Epithelial cell of esophagus (primary cell): ENCODE measurements at places on chromosomes 2 and 18.
A peak's percentile ranks its signal among the peaks of the same experiment; 100 is the strongest.

- peak; percentile 80 for DNase-seq
Measured at GRCh38 chr2:223576873-223577272, 25.3 kb downstream of the SCG2 start.

GRCh38 chr2:226772389-226773179, 27.0 kb downstream of the IRS1 start:
- DNase-seq = no peak

DNA sequence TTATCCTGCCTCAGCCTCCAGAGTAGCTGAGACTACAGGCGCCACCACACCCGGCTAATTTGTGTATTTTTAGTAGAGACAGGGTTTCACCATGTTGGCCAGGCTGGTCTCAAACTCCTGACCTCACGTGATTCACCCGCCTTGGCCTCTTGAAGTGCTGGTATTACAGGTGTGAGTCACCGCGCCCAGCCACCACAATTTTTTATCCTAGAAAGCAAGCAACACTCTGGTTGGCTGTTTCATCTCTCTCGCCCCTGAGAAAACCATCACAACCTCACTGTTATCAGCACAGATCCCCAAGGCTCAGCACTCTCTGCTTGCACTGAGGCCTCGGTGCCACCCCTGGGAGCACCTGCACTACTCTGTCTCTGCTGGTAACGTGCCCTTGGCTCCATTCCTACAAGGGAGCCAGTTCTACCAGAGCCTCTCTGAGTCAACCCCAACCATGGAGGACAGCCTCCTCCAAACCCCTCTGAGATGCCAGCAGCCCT, 134.8 kb upstream of the AGAP1 start:
- DNase-seq = peak; percentile 36

DNA sequence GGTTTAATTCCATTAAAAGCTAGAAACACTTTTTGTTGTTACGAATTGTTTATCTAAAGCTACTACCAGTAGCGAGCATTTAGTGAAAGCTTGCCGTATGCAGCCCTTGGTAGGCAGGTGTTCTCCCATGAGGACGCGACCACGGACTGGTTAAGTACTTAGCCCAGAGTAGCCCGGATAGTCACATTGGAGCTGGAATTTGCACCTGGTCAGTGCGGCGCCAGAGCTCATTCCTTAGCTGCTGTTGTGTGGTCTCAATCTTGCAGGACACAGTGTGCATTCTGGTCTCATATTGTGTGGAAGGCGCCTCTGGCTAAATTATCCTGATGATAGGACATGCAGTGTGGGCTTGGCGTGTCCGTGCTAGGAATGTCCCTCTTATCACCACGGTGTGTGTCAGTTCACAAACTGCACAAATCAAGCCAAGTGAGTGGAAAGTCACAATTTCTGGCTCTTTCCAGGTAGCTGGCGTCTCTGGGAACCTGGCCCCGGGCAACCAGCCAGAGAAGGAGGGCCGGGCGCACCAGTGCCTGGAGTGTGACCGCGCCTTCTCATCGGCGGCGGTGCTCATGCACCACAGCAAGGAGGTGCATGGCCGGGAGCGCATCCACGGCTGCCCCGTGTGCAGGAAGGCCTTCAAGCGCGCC, 133.3 kb downstream of the ZNF236 start:
- DNase-seq = no peak

DNA sequence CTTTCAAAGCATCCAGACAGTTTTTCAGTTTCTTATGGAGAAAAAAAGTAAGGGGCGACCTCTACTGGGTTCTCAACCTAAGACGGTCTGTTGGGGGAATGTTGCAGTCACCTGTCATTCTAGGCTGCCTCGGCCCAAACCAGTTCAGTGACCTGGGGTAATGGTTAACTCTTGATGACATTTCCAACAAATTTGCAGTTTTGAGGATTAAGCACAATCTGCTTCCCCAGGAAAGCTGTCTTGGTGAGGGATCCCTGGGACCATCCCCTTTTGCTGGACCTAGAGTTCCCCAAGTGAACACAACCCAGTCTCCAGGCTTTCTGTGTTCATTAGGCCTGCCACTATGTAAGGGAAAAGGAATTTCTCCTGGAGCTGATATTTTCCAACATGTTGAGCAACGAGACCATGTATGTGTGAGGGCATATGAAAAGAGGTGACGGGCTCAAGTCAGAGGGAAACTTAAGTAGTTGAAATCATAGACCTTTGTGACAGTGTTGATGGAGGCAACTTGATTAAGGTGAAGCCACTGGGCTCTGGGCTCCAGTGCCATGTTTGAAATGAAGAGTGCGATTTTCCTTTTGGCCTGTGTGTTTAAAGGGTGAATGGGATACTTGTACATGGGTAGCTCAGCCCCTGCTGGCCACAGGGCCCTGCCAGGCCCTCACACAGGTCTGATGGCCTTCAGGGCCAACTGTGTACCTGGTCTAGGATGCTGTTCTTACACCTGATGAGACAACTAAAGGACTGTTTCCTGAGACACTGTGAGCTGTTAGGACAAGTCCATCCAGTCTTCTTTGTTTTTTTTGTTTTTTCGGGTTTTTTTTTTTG, 27.0 kb downstream of the FOSL2 start:
- no peak for DNase-seq

- no peak for DNase-seq
Measured at GRCh38 chr18:11322006-11322405, 172.6 kb upstream of the PIEZO2 start.

DNA sequence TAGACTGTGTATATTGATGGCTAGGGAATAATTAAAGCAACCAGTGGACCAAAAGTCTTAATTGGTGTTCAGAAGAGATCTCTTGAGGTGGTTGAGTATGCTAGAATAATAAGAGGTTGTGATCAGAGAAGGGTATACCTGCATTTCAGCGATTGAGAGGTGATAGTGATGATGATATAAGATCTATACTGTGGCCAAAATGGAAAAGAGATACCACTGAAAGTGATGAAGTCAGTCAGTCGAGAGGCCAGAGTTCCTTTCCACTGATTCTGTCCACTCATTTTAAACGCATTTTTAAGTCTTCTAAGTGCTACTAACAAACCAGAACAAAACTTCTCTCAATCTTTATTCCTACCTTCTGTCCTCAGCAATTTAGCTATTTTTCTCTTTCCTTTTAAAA, 32.9 kb downstream of the ACTR3 start:
- no peak for DNase-seq

DNA sequence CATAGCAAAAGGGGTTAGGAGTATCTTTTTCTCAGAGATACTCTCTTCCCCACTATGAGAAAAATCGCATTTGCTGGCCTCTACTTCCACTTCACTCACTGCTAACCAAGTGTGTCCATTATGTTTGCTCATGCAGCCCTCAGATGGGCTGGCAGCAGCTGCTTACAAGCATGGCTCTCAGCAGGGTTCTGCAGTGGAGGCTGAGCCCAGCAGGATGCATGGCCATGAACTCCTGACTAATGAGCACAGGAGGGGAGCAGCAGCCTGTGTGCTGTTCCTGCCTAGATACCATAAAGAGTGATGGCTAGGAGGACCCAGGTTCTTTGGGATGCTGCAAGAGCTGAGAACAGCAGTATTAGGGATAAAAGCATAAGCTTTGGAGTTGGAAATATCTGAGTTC, 316.9 kb upstream of the THSD7B start:
- no peak for DNase-seq

DNA sequence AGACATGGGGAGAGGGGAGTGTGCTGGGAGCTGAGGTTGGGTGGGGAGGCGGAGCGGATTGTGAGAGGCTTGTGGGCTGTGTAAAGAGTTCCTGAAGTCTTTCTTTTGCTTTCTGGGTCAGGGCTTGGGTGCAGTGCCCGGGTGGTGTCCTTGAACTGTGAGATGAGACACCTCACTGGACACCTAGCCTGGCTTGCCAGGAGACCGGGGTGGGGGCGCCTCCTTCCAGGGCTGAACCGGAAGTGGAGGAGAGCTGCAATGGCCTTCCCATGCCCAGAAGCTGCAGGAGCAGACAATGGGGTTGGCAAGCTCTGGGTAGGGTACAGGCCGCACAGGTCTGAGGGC, 4.3 kb downstream of the TMEM37 start:
- DNase-seq = no peak

- no peak for DNase-seq
Measured at GRCh38 chr2:3587021-3587420, 7.9 kb upstream of the COLEC11 start.

DNA sequence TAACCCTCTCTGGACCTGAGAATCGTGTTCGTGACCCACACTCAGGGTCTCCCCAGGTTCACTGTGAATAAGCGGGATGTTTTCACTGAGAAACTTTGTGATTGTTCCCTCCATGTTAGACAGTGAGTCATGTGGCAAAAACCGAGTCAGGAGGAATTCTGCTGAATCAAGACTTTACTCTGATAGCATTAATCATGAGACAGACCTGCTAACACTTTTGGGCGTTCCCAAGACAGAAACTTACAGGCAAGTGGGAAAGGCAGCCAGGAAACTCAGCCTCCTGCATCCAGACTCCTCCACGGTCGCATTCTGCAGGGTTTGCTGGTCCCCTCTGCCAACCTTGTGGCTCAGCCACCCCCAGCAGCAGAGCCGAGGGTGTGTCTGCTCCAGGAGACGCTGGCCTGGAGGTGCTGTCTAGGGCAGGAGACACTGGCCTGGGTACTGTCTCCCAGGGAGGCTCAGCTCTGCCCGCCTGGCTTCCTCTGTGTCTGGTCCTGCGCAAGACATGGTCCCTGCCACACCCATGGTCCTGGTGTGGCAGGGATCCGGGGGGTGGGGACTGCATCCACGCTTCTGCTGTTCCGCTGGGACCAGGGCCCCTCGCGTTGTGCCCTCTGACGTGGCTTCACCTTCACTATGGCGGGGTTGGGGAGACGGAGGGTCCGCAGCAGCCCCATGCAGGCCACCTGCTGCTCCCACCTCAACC, 177.4 kb downstream of the TWIST2 start:
- peak; percentile 58 for DNase-seq

DNA sequence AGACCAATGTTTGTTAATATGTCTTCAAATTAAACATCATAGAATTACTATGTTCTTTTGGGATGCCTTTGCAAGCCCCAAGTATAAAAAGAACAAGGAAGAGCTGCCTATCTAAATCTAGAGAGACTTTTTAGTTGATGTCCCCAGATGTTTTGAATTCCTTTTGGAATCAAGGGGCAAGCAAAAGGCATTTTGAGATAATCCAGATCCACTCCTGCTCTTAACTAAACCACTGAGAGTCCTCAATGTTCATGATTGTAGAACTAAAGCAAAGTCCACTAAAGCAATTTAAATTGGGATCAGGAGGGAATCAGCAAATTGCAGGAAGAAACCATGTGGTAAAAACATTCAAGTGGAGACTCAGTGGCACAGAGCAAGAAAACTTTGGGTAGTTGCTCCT, 558.5 kb upstream of the VRK2 start:
- DNase-seq = no peak

- DNase-seq = peak; percentile 44
Measured at GRCh38 chr2:1744446-1745170, at the start of gene PXDN. Gene PXDN (minus strand): TSS chr2:1744515. CDS start chr2:1744455, 60 bp downstream.
